ENCODE measurements at places on chromosomes 6 and 20.

GRCh38 chr6:39104528-39104927, 10.5 kb downstream of the SAYSD1 start:
- DNase-seq: no peak

DNA sequence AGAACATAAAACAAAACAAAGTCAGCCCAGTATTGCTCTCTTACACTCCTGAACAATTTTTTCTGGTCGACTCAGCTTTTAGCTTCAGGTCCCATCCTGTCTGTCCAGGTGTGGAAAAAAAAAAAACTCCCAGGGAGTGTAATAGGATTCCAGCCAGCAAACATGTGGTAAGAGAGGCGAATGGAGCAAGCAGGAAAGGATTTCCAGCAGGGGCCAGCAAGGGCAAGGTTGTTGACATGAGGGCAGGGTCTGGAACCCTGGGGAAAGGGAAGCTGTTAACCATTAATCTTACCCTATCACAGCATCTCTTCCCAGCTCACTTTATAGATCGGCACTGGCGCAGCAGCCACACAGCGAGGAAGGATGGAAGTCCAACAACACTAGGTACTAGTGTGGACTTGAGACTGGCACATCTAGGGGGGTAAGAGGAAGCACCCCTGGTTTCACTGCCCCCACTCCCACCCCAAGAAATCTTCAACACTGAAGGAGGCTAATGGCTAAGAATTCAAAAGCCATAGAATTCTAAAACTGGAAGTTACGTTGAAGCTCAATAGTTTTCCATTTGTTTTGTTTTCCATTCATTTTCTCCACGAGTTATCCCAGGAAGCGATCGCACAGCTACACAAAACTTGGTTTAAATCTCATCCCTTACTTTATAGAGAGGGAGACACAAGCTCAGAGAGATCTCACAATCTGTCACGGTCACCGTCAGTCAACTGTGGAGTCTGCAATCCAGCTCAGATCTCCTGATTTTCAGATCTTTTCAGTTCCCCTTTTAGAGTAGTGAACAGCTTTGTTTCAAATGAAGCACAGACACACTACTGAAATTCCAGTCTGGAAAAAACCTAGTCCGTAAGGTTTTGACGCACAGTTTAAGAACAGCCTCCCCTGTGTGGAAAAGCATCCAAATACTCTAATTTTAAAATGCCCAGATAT, 53.3 kb downstream of the SLC22A23 start:
- peak; percentile 89 for DNase-seq

GRCh38 chr6:17012421-17013225, 89.2 kb upstream of the STMND1 start:
- no peak for DNase-seq

DNA sequence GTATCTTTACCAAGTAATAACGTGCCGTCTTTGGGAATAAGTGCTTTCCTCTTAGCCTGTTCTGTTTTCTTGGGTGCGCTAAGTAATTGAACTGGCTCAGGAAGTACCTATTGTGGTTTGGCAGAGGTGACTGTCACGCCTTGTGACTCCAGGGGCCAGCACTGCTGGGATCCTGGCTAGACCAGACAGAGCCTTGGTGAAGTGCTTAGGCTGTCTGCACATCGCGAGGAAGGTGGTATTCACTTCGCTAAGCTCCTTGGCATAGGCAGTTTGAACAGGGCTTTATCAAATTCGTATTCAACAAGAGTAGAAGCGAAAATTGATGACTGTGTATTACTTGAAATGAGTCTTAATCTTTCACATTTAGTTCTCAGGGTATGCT, 17.6 kb downstream of the PRDM1 start:
- no peak for DNase-seq

DNA sequence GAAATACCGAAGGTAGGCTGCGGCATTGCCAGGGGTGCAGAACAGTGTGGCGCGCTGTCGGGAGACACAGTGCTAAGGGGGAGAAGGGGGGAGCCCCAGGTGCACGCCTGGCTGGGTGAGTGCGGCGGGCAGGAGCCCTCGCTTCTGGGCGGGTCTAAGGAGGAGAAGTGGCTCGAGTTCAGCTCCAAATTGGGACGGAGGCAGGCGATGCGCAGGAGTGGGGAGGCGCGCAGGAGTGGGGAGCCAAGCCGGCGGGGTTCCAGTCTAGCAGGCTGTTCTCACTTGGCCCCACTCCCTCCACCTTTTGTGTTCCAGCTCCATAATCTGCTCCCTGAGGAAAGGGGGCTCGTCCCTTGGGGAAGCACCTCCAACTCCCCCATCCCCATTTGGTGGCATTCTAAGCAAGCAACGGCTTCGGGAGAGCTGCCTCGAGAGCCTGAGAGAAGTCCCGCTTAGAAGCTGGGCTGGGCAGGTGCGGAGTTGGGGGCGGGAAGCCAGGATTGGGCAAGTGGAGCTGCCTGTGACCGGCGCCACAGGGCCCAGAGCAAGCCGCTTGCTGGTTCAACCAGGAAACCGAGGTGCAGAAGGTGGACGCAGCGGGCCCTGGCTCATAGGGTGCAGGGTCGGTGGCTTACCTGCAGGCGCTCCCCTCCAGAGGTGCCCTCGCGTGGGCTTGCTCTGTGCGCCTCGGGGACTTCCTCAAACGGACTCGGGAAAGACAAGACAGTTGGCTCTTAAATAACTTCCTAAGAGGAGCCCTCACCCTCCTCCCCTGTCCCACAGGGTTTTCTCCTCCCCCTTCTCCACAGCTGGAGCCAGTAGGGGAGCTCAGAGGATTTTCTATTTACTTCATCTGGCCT, at the start of gene F13A1:
Gene F13A1, minus strand, starts transcription at position 711 of the 860 bp plus-strand sequence. CDS start 1,998 bp downstream, outside the sequence.
- no peak for DNase-seq

DNA sequence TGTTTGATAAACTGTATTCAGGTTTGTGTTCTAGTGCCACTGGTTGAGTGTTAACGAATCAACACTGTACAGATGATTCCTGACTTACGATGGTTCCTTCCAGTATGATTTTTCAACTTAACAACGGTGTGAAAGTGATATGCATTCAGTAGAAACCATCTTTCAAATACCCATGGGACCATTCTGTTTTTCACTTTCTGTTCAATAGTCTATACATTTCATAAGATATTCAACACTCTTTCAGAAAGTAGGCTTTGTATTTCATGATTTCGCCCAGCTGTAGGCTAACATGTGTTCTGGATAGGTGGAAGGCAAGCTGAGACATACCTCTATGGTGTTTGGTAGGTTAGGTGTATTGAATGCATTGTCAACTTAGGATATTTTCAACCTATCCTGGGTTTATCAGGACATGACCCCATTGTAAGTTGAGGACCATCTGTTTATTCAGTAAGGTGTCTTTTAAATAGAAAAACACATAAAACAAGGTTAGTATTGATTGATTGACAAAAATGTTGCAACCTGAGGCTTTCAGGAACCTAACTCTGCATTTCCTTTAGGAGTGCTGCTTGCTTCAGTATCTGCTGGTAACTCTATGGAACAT, 32.3 kb downstream of the SYNJ2 start:
- no peak for DNase-seq

DNA sequence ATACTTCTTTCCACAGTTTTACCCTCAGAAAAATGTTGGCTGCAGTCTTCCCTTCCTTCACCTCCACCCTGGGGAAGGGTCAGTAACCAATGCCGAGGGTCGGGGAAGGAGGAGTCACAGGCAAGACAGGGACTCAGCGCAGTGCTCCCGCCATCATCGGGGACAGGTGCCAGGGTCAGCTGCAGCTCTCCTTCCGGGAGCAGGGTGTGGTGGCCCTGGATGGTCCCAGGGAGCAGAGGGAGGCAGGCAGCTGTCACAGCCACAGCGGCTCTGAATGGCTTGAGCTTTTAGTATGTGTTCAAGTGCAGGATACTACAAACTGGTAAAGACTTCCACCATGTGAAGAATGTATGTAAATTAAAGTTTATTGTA, 26.0 kb upstream of the PI16 start:
- DNase-seq: no peak

DNA sequence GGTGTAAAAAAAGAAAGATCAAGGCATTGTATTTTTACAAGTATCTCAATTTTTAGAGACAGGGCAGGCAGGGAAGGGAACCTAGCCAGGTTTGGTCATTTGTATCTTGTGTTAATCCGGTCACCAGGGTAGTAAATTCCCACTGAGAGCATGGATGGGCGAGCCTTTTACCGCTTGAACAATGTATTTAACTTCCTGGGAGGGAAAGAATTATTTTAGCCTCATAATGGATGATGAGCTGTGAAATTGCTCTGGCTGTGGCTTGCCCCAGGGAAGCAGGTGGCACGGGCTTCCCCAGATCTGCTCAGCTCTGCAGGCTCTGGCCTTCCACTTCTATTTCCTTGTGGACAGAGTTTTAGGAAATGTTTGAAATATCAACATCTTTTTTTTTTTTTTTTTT, 72.9 kb downstream of the TOX2 start:
- no peak for DNase-seq

DNA sequence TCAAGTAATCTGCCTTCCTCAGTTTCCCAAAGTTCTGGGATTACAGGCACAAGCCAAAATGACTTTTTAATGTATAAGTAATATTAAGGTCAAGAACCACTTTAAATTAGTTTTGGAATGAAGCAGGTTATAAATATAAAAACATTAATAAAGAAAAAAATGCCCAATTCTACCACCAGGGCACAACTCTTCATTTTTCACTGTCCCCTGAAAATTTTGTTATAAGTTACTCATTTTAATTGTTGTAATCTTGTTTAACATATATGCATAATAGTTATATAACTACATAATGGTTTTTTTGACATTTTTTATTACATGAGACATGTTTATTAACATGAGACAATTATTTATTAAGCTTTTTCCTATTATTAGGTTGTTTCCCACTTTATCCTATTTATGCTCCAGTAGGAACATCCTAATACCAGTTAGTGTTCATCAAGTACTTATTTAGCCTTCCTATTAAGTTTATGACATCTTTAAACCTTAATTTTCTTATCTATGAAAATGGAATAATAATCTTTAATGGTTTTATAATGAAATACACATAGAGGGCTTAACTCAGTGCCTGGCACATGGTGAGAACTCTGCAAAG, 182.1 kb upstream of the SCGN start:
- DNase-seq: no peak

GRCh38 chr20:37395921-37396415, 50.0 kb downstream of the SRC start:
- DNase-seq: peak; percentile 91

DNA sequence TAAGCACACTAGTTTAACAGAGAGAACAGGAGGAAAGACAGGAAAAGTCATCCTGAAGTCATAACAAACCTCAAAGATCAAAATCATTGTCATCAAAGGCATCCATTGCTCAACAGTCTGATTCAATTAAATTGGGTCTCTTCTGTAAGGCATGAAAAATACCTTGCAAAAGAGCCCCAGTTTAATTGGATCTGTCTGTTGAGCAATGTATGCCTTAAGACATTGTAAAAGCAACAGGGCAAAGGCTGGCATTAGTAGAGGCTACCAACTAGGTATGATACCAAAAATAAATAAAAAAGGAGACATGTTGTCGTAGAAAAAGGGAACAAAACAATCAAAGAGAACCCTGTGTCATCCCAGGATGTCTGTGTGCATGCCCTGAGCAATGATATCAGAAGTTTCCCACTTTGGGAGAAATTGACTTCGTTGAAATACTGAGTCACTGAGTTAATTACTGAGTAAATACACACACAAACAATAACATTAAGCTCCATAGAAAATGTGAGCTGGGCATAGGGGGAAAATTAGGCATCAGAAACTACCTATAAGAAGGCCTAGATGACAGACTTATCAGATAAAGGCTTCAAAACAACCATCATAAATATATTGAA, 1013.8 kb upstream of the CITED2 start:
- no peak for DNase-seq

- no peak for DNase-seq
Measured at GRCh38 chr6:137102050-137102848, 57.5 kb upstream of the IL20RA start.

- DNase-seq: peak; percentile 17
Measured at GRCh38 chr20:64196847-64197306, 32.6 kb downstream of the MYT1 start.

DNA sequence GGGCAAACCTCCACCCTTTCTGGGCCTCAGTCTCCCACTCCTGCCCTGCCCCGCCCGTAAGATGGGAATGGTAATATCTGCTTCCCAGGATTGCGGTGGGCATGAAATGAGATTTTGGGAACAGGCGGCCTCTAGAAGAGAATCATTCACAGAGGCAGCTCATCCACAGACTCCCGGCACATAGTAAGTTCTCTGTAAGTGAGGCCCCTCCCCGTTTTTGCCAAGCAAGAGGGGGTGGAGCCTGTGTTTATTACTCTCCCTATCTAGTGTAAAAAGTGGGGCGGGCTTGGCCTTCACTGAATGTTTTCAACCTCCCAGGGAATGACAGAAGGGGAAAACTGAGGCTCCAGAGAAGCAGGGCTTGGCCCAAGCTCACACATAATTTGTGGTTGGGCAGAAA, 20.0 kb downstream of the SUN5 start:
- no peak for DNase-seq

GRCh38 chr6:20280288-20280621, 68.0 kb upstream of the MBOAT1 start:
- no peak for DNase-seq

GRCh38 chr6:53189554-53189953, 40.9 kb upstream of the GCM1 start:
- no peak for DNase-seq

GRCh38 chr6:96809119-96809518, 28.2 kb downstream of the GPR63 start:
- DNase-seq: no peak

GRCh38 chr6:161496941-161497340, 223.1 kb upstream of the AGPAT4 start:
- no peak for DNase-seq

- no peak for DNase-seq
Measured at GRCh38 chr6:75495011-75495410, 1.4 kb upstream of the FILIP1 start.

DNA sequence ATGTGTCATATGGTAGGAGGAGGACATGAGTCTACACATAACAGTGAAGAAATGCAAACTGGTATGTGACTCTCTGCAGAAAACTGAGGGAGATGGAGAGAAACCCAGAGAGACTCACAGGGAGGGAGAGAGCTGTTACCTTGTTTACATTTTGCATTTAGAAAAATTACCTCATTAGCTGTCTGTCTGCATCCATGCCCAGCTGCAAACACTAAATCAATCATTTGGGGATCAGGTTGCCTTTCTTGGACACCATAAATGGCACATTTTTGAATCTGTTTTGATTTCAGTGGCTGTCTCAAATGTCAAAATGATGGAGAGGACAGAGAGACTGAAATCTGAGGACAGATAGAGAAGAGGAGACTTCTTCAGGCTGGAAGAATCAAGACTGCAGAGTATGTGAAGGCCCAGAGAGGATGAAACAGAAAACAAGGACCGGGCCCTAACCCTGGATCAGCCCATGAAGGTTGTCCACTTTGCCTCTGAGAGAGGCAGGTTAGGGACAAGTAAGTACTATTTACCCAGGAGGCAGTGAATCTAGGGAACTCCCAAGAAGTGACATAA, 92.2 kb downstream of the UNC5CL start:
- DNase-seq: peak; percentile 43

Data from NCI-H2171 treated with DMSO at 0.1 percent for 48 hours (cell line).